Lung microvascular endothelial cell (primary cell): ENCODE measurements at places on chromosomes 12 and 14. TPM values are rescaled to one million over a fixed set of nuclear protein-coding genes. Genes with fewer than 3 reads are reported as not detected.
A peak's percentile ranks its signal among the peaks of the same experiment; 100 is the strongest.

- DNase-seq: no peak
These were observed 699 bp downstream of the DIO3 start for GRCh38 chr14:101561897-101562490.

The GPRC5D gene
- under 0.01 TPM in 1 of 2 replicates, not detected in the other for total RNA-seq

DNA sequence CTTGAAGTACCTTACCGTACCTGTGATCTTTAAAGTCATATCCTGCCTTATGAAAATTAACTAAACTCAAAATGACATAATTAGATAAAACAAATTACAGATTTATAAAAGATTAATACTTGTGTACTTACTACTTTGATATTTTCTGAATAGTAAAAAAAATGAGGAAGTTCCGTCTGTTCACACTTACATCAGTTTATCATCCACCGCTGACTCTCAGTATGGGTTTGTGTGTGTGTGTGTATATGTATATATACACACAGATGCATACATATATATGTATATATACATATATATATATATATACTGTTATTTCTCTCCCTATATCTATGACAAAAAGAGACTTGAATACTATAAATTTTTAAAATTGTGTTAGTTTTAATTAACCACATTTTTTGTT, 65.0 kb upstream of the MON2 start:
- DNase-seq: no peak

GRCh38 chr12:68667291-68667690, 19.5 kb upstream of the NUP107 start:
- DNase-seq: no peak

The UTP20 gene
- total RNA-seq: 10.2 and 12.3 TPM in 2 replicates

DNA sequence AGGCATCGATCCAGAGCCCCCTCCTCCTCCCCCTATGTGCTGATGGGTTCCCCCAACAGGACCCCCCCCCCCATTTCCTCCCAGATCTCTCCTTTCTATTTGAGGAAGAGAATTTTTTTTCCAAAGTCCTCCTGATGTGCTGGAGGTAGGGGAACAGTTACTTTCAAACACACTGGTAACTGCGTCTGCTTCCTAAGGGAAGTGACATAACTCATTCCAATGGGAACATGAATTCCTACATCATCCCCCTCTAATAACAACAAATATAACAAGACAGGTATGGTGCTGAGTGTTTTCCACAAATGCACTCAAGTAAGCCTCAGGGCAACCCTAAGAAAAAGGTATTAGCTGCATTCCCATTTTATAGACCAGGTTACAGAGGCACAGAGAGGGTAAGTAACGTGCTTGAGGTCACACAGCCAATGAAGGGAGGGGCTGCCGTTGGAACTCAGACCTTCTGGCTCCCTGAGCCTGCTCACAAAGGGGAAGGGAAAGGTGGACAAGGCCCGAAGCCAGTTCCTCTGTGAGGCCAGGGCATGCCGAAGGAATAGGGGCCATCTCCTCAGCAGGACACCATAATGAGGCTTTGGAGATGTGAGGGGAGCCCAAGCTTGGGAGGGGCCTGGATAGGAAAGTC, 121.1 kb upstream of the NCOR2 start:
- DNase-seq: peak; percentile 67

DNA sequence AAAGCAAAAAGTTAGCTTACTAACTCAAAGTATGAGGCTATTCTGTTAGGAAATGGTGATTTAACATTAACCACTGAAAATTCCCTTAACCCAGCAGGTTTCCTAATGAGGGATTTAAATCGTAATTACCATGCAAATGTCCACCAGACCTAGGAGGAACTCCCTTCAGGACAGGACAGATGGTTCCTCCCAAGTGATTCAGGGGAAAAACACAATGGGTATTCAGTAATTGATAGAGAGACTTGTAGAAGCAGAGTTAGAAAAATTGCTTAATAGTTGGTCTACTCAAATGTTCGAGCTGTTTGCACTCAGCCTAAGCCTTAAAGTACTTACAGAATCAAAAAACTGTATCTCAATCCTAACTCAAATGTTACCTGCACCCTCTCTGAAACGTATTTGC, 21.6 kb downstream of the RERGL start:
- no peak for DNase-seq

The C12orf50 gene
- not detected in 2 replicates for total RNA-seq

The SOX5 gene
- total RNA-seq: under 0.01 TPM in 1 of 2 replicates, not detected in the other

DNA sequence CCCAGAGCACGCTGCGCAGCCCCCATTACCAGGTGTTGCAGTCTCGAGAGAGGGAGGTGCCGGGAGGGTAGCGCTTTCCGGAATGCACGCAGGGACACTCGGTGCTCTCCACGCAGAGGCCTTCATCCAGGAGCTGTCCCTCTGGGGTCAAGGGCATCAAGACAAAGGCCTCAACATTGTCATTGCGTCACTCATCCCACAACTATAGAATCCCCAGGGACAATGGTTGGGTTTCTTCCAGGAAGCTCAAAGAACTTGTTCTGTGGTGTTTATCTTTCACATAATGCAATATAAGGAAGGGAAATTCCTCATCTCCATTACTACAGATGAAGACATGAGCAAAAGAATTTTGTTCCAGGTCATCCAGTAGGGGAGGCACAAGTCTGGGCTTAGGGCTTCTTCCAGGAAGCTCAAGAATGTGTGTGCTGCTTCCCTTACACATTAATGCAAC, 52.1 kb downstream of the VWF start:
- DNase-seq: peak; percentile 51

DNA sequence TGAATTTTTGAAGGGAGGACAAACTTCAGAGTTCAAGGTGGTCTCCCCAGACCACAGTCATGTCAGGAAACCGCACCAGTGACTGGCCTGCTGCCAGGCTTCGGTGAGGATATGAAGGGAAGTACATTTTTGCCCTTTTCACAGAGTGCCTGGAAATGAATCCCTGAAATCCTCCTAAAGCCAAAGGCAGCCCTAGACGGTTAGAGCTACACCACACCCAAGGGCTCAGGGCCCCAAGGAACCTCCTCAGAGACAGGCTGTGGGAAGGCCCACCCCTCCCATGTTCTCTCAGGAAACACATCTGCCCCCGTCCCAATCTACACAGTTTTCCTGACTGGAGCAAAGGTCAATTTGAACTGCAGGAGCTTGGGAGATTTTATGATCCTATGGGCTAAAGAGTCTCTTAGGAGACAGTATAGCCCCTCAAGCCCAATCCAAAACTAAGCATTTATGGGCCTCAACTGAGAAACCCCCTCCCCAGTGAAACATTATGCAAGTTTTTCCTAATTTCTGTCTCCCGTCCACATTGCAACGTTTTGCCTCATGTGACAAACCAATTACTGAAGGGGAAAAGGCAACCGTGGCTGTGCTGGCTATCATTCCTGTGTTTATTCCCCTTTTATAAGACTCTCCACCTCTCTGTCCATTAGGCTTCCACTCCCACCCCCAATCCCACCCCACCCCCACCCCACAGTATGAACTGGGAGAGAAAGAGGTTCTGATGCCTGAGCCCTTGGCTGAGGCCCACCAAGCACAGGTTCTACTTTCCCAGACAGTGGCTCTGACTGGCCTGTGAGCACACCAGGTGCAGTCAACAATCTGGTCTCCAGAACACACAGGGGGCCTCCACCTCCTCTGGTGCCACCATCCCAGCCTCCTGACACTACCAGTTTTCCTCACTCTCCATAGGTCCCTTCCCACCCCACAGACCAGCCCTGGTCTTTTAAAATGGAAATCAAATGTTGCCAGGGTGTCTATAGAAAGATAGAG, 9.6 kb upstream of the RNASE1 start:
- DNase-seq: peak; percentile 15

The EXOC3L4 gene
- total RNA-seq: not detected in 2 replicates

The USP44 gene
- total RNA-seq: 0.87 and 1.8 TPM in 2 replicates

GRCh38 chr12:122884860-122885259, 11.1 kb downstream of the VPS37B start:
- DNase-seq: peak; percentile 79

DNA sequence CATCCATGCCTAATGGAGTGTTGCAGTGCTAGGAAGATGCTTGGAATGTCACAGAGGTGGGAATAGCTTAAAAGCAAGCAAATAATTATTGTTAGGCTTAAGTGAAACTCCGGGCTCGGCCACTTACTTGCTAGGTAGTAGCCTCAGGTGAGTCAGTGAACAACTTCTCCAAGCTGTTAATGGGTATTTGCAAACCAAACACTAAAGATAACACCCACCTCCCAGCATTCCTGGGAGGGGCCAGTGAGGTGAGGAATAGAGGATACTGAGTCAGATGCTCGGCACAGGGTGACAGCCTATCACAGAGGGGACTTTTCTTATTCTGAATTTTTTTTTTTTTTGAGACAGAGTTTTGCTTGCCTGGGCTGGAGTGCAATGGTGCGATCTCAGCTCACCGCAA, 151.2 kb upstream of the RFLNA start:
- DNase-seq: no peak

GRCh38 chr14:55297611-55298499, 26.6 kb downstream of the FBXO34 start:
- DNase-seq: peak; percentile 19

GRCh38 chr14:90555126-90556011, 158.5 kb downstream of the CALM1 start:
- DNase-seq: no peak

DNA sequence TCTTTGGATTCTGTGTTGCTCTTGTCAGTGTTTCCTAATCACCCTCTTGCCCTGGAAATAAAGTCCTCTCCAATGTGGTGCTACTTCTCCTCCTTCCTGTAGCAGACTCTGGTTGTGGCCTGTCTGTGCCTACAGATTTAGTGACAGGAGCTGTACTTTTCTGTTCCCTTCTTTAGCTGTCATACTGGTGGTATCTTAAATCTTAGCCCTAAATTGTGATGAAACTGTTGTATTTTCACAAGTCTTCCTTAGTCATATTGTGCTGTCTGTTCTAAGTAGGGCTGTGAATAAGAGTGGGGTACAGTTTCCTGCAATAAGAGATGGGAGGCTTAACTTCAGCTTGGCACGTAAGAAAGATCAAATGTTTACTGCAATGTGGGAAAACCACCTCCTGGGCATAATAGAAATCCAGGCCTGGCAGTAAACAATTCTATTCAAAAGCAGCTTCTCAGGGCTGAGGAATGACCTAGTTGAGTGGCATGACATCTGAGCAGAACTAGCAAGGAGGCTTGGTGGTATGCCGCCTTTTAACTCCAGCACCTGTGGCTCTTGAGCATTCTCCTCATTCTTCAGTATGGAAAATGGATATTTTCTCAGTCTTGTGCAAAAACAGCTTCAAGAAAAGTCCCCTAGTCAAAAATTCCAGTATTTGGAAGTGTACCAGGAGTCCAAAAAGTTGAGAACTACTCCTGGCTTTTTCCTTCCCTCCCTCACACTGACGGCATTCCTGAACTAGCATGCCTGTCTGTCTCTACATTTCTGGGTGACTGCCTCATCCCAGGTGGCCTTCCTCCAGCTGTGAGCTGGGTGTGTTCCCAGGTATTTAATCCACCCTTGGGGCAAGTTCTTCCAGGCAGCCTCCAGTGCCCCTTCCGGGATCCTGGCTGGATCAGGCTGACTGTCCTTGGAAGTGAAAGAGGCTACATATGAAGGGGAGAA, 19.5 kb downstream of the ANO6 start:
- peak; percentile 85 for DNase-seq

GRCh38 chr14:89254166-89254909, 162.7 kb downstream of the FOXN3 start:
- DNase-seq: no peak

The HOTAIR gene
- total RNA-seq: not detected in 2 replicates

GRCh38 chr14:71527838-71528237, 404.4 kb upstream of the RGS6 start:
- DNase-seq: no peak

GRCh38 chr12:53330671-53331070, 5.5 kb downstream of the SP7 start:
- no peak for DNase-seq

DNA sequence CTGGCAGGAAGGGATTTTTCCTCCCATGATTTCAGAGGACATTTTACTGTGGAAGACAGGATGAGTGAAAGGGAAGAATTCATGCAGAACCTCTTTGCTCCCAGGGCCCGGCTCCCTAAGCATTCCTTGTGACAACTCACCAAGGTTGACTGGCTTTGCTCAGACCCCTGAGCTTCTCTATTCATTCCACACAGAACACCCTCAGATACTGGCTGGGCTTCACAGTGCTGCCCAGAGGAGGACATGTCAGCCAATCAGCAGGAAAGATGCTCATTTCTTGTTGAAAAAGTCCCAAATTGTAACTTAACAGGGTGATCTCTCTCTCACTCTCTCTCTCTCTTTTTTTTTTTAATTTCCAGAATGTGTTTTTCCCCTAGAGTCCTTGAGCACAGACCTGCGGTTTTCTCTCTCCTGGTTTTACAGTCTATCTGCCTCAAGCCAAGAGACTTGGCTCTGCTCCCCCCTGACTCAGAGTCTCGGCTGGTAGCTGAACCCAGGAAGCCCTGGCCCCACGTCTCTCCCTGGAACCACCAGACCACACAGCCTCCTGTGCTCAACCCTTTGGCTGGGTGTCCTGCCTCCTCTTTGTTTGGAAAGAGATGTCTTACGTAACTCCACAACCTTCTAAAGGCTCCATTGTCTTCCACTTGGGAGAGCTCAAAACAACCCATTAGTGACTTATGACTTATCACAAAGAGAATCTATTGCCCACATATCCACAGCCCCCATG, 43.9 kb downstream of the SSPN start:
- DNase-seq: peak; percentile 29

- peak; percentile 4 for DNase-seq
These were observed 20.6 kb upstream of the CLEC2D start for GRCh38 chr12:9648701-9649531.

GRCh38 chr12:130764475-130765185, 48.5 kb upstream of the RIMBP2 start:
- DNase-seq: peak; percentile 42

GRCh38 chr12:128794661-128795529, 28.9 kb downstream of the SLC15A4 start:
- DNase-seq: peak; percentile 40

- no peak for DNase-seq
These were observed 6.2 kb upstream of the KRT2 start for GRCh38 chr12:52658196-52658595.
